ENCODE measurements at places on chromosomes 11 and 22.

- DNase-seq = no peak
These were observed 63.7 kb upstream of the PARVG start for GRCh38 chr22:44116755-44117684.

DNA sequence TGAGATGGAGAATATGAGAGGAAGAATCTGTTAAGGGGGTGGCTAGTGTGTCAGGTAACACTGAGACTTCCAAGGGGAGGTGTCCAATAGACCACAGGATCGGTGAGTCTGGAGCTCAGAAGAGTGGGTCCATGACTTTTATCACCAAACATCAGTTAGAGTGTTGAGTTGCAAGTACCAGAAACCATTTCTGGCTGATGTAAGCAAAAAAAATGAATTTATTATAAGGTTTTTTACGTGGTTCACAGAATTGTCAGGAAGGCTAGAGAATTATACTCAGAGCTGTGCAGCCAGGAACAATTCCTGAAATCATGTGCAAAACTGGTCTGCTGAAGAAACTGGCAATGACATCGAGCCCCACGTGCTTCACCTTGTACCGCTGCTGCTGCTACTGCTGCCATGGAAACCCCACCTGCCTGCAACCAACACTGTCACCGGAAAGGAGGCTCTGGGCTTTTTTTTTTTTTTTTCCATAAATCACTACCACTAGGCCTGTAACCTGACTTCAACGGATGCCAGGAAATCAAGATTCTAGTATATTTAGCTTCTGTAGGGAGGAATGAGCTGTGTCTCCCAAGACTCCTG, 16.6 kb upstream of the STK33 start:
- DNase-seq = no peak

GRCh38 chr22:44020981-44021380, 3.1 kb upstream of the PARVB start:
- DNase-seq = no peak

GRCh38 chr11:116459185-116460045, 313.4 kb downstream of the BUD13 start:
- no peak for DNase-seq

DNA sequence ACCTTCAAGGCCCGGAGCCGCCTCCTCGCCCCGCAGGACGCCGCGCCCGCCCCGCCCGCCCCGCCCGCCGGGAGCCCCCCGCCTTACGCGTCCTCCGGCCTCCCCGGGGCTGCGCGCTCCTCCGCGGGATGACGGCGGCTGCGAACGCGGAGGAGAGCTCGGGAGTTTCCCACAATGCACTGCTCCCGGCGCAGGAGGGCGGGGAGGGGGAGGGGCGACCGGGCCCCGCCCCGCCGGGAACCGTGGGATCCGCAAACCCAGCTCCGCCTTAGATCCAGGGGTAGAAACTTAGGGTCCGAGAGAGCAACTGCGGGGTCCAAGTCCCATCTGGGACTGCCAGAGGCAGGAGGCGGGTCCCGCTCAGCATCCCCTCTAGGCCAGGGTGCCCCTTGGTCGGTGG, at the start of gene CEND1:
Gene CEND1, minus strand, starts transcription at position 148 of the 400 bp plus-strand sequence. CDS start 1,514 bp downstream, outside the sequence.
- no peak for DNase-seq
